SW 1271 (cell line): ENCODE measurements at places on chromosomes 3 and 15.
A peak's percentile ranks its signal among the peaks of the same experiment; 100 is the strongest.

DNA sequence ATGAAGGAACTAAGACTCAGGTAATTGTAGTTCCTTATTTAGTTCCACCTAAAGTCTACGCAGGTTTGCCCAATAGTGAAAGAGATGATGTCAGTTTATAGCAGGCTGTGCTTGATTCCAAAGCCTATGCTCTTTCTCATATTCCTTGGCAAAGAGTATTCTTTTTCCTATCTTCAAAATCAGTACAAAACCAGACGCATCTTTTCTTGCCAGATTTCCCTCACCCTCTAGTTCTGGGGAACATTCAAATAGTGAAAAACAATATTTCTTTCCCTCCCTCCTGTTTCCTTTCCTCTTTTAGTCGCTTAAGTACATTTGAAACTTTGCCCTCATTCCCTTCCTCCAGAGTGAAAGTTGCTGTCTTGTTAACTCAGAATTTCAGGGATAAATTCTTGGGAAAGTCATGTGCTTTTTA is 134.6 kb upstream of the PDZRN3 start:
- DNase-seq, result no peak

GRCh38 chr3:70824078-70824477 is 511.6 kb upstream of the MDFIC2 start:
- no peak for DNase-seq

DNA sequence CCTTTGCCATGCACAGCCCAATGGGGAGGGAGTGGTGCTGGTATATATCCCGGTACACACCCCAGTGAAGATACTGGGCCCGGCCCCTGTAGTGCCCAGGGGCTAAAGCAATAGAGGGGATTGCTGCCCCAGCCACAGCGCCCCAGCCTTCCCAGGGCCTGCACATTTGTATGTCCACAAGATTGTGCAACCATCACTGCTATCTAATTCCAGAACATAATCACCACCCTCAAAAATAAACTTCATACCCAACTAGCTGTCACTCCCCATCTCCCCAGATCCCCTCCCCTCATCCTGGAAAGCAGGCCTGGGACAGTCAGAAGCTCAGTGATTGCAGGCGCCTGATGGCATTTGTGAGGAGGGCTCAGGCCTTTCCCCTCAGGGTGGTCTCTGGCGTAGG is 13.5 kb downstream of the GNAI2 start:
- no peak for DNase-seq

DNA sequence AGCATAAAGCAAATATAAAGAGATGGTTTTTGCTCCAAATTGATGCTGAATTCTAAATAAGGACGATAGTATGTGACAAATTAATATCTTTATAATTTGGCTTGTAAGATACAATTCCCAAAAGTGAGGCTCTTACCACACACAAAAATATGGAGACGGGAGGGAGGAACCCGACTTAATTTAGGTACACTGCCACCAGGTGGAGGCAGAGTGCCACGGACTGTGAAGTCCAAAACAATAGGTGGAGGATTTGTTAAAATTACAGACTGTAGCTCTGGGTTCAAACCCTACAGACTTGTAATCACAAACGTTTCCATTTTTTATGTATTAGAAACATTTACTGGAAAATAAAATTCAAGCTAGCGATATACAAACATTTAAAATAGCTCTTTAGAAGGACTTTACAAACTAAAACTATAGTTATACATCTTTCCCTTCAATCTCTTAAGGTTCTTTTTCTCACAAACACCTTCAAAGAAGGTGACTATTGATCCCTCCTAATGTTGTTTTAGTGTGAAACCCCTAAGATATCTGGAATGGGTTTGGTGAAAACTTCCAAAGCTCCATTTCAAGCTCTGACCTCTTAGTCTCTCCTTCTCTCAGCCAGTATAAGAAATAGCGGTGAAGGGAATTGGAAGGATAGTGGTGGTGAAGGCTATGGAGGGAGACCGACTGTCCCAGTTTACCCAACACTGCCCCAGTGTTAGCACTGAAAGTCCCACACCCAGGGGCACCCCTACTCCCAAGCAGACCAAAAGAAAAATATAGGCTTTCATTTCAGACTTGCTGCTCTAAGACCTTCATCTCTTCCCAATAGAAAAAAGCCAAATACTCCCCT is 89.7 kb downstream of the AQP9 start:
- DNase-seq, result peak; percentile 72

- no peak for DNase-seq
Measured at GRCh38 chr3:156983559-156983958, 157.4 kb downstream of the LEKR1 start.

DNA sequence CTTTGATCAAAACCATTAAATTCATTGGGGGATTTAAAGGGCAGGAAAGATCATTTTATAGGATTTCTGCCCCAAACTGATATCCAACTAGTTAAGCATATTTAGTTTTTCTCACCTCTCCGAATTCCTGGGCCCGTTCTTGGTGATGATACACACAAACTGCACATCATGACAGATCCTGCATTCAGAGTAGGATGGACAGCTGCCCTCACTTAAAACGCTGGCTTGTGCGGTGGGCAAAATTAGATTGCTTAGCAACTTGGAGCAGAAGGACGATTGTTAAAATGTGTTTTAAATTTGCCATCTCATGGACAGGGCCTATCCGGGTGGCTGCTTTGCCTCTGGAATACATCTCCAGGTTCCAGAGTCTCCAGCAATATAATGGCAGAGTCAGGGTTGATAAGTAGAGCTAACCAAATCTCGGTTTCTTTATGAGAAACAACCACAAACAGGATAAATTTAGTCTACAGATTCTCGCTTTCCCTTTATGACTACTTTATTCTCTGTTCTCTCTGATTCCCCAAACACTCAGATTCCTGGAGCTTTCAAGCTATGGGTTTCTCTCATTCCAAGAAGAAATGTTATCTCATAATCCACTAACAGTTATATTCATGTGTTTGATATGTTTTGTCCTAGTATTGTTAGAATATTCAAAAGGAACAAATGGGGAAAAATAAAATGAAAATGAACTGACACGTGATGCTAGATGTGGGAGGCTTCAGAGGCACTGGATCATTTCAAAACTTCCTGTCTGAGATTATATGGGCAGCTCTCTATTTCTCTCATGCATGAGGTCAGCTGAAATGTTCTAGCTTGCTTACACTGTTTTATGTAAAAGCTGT is 1014.1 kb upstream of the SEMA6D start:
- no peak for DNase-seq

- DNase-seq, result no peak
Measured at GRCh38 chr3:195200010-195200822, 70.7 kb downstream of the XXYLT1 start.

GRCh38 chr3:29281344-29282241 is 722 bp downstream of the RBMS3 start:
- DNase-seq, result peak; percentile 26

DNA sequence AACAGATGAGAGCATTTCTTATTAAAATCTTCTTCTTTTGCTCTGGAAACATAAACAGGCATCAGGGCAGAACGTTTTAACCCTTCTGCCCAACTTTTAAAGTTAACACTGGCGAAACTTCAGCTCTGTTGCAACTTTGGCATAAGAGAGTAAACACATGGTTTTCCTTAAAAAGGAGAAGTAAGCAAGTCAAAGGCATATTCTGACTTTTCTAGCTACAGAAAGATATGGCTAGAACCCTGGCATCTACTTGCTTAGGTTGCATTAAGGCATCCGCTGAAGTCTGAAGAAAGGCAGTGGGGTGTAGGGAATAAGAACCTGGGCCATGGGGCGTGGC is 13.3 kb upstream of the IL16 start:
- DNase-seq, result no peak

DNA sequence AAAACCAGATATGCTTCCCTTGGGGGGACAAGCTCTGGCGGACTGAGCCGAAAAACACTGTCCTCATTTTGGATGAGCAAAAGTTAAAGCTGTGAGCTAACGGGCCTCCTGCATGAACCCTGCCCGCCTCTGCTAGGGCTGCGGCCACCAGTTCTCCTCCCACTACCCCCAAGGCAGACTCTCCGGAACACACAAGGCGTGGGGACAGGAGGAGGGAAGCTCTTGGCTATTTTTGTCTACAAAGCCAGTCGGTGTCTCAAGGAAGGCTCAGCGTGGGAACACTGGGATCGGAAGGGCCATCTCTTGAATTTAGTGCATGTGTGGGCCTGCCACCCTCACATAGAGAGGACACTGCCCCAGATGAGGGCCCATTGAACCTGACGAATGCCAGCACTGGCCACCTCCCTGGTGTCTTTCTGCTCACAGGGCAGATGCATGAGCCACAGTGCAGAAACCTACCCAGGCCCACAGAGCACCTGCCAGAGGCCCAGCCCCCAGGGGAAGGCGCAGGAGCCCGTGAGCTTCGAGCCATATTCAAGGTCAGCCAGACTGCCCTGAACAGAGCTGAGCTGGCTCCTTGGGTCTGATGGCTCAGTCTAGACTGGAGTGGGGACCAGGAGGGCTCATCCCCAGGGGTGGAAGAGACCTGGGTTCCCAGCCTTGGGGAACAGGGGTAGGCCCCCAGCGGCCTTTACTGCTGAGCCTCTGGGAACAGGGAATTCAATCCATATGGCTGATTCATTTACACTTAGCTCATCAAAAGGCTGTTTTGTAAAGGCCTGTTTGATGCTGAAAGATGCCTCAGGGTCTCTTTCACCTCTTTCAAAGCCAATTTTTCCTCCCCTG is 38.3 kb downstream of the HCN4 start:
- no peak for DNase-seq

DNA sequence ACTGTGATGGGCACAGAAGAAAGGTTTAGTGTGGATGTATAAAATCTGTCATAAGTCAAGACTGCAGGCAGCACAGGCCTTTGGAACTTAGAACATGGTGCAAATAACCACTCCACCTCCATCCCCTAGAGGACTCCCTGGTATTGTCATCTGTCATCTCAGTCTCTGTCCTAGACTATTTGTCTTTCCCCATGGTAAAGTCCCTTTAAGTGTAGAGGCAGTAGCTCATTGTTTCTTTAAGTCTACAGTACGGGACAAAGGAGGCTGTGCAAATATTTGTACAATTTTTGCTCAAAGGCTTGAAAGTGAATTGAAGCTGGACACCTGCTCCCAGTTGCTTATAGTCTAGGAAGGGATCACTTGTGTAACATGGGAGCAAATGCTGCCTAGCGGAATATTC is 3.2 kb upstream of the PXYLP1 start:
- no peak for DNase-seq

GRCh38 chr3:50268703-50269451 is at the start of gene SEMA3B:
Gene SEMA3B (plus strand): TSS chr3:50269147. CDS start chr3:50269241, 94 bp downstream.
- DNase-seq, result no peak

- DNase-seq, result no peak
Measured at GRCh38 chr3:59558906-59559720, 509.3 kb upstream of the CFAP20DC start.

GRCh38 chr15:92821491-92822116 is 78.5 kb upstream of the CHD2 start:
- no peak for DNase-seq

DNA sequence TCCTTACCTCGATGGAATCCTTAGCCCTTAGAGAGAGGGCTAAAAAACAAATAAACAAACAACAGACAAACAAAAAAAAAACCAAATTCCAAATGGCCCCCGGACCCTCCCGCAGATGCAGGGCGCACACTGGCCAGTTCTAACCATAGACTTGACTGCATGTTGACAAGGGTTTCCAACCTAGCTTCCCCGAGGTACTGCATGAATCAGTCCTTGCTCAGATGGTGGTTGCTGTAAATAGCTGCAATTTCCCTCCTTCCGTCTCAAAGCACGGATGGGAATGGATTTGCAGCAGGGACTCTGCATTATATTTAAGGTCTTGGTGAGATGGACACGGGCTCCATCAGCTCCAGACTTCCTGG is 162.8 kb downstream of the CD47 start:
- no peak for DNase-seq

DNA sequence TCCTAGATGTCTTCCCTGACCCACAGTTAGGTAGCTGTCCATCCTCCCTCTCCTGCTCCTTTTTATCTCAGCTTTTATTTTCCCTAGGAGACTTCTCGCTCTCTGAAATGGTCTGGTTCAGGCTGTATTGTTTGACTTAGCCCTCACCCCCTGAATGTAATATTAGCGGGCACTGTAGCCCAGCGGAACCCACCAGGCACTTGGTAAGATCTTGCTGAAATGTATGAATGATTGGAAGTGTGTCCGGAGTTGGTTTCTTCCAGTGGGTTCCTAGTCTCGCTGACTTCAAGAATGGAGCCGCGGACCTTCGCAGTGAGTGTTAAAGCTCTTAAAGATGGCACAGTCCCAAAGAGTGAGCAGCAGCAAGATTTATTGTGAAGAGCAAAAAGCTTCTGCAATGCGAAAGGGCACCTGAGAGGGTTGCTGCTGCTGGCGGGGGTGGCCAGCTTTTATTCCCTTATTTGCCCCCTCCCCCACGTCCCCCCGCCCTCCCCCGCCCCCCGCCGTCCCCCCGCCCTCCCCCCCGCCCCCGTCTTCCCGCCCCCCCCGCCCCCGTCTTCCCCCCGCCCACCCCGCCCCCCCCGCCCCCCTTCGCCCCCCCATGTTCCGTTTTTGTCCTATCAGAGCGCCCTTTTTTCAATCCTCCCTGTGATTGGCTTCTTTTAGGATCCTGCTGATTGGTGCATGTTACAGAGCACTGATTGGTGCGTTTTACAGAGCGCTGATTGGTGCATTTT is 694 bp upstream of the EEFSEC start:
- DNase-seq, result no peak

GRCh38 chr15:33310481-33311311 is at the start of gene RYR3:
Gene RYR3 (plus strand): TSS chr15:33310967. CDS start chr15:33311046, 79 bp downstream.
- DNase-seq, result no peak

GRCh38 chr15:93825682-93826081 is 405.7 kb upstream of the MCTP2 start:
- DNase-seq, result no peak

DNA sequence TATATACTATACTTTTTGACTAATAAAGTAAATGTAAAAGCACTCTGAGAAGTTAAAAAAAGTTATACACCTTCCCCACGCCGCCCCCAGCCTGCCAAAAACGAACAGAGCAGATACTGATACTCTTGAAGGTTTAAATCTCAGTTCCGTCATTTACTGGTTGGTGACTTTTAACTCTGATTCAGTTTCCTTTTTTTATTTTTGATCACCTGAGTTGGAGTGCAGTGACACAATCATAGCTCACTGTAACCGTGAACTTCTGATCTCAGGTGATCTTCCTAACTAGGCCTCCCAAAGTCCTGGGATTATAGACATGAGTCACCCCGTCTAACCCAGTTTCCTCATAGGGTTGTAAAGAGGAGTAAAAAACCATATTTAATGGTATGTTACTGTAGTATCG is 3.3 kb upstream of the TIPIN start:
- no peak for DNase-seq

DNA sequence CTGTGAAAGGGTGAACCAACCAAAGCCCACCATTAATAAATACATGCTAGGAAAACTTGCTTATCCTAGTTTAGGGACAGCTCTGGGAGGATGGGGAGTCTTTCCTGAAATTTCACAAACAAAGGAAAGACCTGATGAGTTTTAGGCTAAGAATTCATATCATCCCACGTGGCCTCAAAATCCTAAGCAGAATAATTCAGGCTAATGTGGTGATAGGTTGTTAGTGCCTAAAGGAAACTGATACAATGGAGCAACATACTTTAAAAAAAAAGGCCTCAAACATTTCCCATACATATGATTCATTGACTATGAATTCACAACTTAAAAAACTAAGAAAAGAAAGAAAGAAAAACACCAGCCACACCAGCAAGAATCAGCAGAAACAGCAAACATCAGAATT is 126.9 kb upstream of the CNTN4 start:
- DNase-seq, result no peak

- no peak for DNase-seq
Measured at GRCh38 chr3:143413372-143413771, 293.8 kb downstream of the CHST2 start.
